ENCODE measurements at places on chromosomes 7 and 10.
A peak's percentile ranks its signal among the peaks of the same experiment; 100 is the strongest.

- no peak for DNase-seq
Observed at GRCh38 chr7:24971333-24972165, 8.4 kb downstream of the OSBPL3 start.

DNA sequence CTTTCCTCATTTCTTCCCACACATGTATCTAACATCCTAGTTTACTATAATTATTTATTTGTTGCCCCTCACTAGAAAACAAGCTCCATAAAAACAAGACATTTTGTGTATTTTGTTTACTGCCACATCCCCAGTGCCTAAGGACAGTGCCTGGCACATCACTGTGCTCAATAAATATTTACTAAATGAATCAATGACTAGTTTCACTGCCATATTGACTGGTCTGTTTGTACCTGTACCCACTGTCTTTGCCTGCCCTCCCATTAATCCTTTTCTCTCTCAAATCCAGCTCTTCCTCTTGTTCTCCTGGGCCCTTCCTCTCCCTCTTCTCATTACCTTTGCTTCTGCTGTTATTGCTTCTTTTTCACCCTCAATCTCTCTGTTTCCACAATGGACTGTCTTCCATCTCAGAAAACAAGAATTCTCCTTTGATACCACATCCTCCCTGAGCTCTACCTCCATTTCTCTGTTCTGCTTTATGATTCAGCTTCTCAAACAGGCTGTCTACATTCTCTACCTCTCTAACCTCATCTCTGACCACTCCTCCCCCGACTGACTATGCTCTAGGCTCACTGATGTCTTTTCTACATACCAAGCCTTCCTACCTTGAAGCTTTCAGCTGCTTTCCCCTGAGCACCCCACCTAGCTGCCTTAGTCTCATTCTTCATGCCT is 8.3 kb upstream of the FAM133B start:
- no peak for DNase-seq

- no peak for DNase-seq
Observed at GRCh38 chr7:122329145-122329802, 24.7 kb upstream of the FEZF1 start.

DNA sequence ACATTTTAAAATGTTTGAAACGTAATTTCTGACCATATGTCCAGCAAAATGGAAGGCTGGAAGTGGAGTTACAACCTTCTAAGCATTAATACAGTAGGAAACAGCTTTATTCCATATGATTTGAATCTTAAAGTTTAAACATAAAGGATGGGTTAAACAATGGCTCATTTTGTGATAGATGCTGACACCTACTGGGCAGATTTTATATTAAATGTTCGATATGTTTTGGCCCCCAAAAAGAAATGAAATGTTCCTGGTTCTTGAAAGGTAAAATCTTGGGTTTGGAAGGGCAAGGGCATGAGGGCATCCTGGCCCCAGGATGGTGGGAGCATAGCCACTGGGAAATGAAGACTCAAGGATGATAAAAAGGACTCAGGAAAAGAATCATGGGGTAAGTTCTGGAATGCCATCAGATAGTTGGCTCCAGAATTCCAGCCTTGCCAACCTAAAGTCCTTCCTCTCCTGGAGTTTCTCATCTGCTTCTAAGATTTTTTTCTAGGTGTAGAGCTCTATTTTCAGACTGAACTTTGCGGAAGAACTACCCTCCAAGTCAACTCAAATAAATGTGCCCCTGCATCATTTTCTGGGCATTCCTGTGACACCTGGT is 34.6 kb upstream of the SLC35G1 start:
- DNase-seq, result no peak

DNA sequence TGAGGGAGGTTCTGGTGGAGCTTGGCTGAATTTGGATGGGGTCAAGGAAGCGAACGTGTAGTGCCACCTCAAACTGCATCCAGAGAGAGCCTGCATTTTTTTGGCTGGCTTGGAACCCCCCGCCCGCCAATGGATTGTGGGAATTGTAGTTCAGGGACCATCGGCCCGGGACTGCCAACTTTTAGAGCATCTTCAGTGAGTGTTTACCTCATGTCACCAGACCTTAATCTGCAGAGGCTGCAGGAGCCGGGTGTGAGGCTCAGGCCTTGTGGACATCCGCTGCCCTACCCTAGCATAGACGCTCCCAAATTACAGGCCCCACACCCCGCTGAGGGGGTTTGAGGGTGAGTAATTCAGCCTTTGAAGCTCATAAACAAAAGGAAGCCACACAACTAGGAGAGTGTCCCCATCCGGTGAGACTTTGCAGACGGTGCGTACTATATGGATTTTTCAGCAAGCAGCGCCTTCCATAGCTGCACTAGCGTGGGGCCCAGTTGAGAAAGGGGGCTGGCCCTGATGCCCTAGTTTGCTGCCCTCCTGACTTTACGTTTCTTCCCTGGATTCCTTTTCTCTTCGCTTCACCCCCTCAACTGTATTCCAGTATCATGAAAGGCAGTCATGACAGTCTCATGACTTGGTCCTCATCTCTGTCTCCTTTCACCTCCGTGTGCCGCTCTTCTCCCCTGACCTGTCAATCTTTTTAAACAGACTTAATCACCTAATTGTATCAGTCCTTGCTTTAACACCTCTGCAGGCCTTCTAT is 717 bp downstream of the CNPY4 start:
- peak; percentile 34 for DNase-seq

- no peak for DNase-seq
Observed at GRCh38 chr7:100802951-100803350, 24.4 kb downstream of the EPHB4 start.

DNA sequence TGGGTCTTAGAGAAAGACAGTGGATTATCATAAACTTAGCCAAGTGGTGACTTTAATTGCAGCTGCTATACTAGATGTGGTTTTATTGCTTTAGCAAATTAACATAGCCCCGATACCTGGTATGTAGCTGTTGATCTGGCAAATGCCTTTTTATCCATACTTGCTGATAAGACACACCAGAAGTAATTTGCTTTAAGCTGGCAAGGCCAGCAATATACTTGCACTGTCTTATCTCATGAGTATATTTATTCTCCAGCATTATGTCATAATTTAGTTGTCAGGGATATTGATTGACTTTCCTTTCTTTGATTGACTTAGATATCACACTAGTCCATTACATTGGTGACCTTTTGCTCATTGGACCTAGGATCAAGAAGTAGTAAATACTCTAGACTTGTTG is 12.8 kb downstream of the TMEM229A start:
- no peak for DNase-seq

DNA sequence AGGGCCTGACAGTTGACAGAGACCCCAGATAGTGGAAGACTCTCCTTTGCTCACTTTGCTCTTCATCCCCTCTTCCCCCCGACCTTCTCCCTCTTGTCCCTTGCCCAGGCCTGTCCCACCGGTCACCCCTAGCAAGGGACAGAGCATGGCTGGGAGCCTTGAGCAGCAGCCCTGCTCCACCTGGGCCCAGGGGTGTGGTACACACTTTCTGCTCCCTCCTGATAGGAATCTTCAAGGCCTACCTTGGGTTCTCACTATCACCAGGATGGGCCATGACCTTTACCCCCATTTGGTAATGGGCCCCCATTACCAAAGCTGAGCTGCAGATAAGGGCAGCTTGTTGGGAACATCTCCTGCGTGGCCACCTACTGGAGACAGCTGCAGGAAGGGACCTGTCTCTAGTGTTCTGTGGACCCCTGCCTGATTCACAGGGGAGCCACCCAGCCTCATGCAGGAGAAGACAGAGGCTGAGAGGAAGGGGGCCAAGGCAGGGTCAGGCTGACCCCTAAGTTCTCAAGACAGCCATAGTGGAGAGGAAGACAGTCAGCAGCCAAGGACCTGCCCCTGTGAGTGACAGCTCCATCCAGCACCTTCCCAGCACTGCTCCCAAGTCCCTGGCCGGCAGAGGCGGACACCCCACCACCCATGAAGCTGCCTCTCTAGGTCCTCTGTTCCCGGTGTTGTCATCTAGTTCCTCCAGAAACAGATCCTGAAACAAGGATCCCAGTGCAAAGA is 913 bp upstream of the NPC1L1 start:
- DNase-seq, result no peak
